Stimulated activated CD8-positive, alpha-beta memory T cell treated with anti-CD3 and anti-CD28 coated beads, Interleukin-15, amount 100 ng/mL, for 24 hours (primary cell): ENCODE measurements at places on chromosomes 11 and 22.

- DNase-seq = no peak
Measured at GRCh38 chr22:16989915-16990314, 18.1 kb downstream of the GAB4 start.

GRCh38 chr11:131685206-131685605 lies 314.8 kb downstream of the NTM start:
- DNase-seq = no peak

- no peak for DNase-seq
Measured at GRCh38 chr11:111526501-111526900, 11.9 kb downstream of the HOATZ start.

DNA sequence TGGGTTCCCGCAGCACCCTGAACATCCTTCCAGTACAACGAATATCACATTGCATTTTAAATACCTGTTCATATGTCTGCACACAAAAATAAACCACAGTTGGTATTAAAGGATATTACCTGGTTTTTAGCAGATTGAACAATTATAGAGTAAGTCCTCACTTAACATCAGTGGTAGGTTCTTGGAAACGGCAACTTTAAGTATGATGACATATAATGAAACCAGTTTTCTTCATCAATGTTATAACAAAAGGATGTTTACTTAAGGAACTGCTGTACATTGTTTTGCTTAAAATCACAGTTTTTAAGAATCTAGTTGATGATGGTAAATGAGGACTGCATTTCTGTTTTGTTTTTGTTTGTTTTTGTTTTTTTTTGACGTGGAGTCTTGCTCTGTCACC lies 28.0 kb downstream of the TRIM66 start:
- no peak for DNase-seq

DNA sequence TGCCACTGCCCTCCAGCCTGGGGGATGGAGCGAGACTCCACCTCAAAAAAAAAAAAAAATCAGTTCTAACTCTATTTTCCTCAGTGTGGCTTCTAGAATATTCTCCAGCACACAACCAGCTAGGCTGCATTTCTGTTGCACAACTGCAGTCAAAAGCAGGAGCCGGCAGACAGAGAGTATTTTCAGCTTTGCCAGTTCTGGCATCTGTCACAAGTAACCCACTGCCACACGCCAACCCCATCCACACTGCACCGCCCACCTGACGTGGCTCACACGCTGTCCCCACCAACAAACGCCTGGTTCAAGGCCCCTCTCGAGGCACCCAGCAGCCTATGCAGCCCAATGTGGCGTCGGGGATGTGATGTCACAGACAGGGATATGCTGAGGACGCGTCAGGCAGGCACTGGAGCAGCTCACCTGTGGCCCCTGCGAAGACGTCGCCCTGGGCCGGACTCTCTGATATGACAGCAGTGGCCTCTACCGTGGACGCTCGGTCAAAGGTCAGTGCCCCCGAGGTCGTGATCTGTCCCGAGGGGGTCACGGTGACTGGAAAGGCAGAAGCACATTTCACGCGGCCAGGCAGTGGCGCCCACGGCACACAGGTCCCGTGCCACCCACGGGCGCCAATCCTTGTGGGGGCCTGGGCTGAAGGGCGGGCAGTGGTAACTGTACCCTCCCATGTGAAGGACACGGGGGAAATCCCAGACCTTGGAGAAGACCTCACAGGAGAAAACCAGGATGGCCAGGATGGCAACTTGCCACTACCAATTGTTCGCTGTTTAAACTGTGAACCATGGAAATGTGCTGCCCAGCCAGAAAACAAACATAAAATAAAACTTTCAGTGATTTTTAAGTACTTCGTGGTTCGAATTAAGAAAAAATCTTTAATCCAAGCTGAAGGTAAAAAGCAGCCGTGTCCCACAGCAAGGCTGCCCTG lies 15.5 kb downstream of the DEAF1 start:
- no peak for DNase-seq

- DNase-seq = peak; percentile 11
Measured at GRCh38 chr22:37746366-37747079, 49.7 kb downstream of the TRIOBP start.

DNA sequence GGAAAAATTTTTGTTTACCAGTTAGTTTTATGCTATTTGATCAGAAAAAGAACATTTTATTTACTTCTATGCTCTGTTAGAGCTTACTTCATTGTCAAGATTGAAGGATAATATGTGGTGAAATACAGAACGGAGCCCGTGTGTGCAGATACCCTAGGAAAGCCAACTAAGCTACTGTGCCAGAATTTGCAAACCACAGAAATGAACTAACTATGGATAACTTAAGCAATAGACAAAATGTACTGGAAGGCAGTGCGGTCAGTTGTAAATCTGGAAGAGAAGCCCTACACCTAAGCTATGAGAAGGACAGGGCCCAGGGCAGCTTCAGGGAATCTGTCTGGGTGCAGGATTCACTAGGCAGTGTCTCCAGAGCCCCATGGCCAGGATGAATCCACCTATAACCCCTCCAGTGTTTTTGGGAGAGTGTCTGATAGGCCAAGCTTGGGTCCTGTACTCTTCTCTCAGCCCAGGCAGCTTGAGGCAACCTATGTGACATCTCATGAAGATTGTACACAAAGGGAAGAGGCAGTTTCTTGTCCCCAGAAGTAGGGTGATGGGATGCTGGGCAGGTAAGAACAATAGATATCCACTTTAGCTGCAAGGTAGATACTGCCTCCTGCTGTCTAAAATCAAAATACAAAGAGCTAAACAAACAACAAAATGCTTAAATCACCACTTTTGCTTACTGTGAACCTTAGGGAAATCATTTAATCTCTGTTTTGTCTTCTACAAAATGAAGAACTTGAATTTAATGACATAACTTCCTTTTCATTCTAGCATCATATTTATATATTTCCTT lies 12.1 kb downstream of the MMP7 start:
- DNase-seq = no peak

DNA sequence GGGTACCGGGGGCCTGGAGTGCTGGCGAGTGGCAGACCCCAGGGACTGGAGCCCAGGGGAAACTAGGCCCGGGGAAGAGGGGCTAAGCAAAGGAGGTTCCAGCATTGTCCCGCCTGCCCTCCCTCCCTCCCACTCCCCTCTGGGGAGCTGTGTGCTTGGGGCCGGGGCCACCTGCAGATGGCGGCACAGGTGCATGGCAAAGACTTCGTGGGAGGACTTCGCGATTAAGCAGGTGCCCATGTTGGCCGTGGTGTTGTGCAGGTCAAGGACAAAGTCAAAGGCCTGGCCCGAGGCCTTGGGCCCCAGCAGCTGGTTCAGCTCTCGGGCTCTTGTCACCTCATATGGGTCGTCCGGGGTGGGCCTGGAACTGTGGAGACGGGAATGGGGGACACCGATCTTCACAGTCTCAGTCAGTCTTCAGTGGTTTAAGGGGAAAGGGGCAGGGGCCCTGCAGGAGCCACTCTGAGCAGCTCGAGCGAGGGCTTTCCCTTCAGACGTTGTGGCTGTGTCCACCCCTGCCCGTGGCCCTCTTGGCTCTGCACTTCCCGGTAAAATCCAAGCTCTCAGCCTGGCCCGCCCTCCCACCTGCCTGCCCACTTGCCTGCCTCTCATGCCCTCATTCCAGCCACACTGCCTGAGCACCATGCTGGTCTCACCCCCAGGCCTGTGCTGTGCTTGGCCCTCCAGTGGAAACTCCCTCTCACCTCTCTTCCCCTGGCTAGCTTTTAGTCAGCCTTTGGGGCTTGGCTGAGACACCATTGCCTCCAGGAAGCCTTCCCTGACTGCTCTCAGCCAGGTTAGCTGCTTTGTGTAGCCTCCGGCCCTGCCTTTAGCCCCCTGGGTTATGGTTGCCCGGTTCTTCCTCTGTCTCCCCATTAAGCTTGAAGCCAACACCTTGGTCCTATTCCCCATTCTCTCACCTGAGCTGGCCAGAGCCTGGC lies 4.7 kb downstream of the ACY3 start:
- DNase-seq = no peak

DNA sequence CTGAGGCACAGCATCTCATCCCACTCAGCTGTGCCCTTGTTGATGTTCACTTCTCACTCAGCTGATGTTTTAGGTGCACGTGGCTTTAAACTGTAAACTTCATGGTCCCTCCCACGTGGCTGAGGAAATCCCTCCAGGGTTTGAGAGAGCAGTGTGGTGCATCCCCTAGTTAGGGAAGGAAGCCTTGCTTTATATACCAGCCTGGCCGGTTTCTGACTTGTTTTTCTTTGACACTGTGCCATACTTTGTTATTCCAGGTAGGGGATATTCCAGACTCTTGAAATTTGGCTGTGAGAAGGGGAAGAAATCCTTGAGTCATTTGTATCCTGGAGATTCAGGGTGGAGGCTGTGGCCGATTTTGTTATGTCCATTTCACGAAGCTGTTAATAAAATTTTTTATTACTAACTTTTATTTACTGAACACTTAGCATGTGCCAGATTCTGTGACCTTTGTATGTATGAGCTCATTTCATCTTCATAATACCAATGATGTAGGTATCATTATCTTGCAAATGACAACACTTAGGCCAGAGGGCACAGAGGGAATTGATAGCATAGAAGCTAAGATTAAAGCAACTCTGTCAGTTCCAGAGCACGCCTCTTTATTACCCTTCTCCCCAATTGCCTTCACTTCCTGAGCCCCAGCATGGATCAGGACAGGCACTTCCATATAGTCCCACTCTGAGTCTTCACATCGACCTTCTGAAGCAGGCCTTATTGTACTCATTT lies 116.6 kb downstream of the NAV2 start:
- no peak for DNase-seq

GRCh38 chr11:104968856-104969776 lies 742 bp upstream of the CASP4 start:
- no peak for DNase-seq

GRCh38 chr11:74417379-74417804 lies 19.2 kb upstream of the PGM2L1 start:
- DNase-seq = no peak

DNA sequence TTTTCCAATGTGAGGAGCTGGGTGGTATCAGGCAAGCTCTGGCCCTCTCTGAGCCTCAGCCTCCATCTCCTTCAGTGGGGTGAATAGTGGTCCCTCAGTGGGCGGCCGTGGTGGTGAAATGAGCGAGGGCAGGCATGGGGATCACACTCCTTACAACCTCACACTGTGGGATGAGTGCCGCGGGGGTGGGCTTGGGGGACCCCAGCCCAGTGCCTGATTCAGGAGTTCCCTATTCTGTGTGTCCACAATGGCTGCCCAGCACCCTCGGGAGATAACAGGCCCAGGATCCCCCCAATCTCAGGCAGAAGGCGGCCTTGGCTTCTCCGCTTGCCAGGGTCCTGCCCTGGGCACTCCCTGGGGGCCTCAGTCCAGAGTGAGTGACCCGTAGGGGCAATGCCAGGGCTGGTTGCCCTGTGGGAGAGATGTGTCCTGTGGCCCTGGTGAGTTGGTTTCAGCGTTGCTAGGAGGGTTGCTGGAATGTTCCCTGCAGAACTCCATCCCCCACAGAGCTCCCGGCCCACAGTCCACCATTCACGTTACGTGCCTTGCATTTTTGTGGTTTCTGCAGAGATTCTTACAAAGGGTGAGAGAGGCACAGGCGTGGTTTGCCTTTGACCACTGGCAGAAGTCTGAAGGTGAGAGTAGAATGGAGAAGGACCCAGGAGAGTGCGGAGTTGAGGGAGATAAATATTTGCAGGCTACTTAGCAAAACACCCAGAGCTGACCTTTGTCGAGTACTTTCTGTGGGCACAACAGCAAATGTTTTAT lies 2.9 kb downstream of the ALDH3B1 start:
- DNase-seq = no peak

DNA sequence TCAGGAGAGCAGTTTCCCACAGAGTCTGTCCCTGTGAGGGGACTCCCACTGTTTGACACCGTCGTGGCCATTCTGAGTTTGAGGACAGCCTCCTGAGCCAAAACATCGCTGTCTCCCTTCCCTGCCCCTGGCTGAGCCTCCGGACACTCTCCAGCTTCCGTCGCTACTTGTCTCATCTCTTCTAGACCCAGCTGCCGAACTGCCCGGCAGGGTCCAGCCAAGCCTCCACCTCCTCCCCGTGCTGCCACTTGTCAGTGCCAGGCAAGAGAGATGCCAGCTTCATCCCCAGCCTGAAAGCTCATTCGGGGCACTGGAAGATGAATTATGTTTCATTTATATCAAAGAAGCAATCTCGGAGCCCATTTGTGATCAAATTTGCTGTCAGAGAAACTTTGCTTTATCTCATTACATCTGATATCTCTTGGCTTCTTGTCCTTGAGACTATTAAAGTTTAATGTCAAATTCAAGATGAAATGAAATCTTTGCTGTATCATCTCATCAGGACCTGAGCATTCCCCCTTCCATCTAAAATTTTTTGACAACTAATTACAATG lies 283.9 kb downstream of the BUD13 start:
- no peak for DNase-seq

DNA sequence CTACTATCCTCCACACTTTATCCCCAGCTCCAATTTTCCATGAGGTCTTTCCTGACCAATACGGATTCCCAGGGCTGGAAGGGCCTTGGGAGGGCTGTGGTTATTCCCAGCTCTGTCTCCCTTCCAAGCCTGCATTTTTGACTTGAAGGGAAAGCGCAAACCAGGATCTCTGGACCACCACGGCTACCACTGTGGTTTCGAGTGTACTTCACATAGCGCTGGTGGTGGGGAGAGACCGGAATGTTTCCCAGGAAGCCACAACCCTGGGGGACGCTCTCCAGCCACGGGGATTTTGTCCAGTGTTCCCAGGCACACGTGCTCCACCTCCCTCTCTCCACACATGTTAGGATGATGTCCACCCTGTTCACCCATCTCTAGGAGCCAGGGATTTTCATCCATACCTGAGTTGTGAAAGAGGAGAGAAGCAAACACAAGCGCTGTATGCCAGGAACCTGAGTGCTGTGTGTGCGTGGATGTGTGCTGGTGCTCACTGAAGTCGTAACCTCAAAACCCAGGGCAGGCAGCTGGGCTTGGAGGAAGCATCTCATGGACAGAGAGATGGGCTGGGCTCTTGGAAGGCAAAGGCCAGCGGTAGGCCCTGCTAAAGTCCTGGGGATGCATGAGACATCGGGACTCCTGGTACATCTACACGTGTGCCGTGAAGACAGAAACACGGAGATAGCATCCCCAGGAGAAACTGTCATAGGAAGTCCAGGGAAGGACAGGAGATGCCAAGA lies 1.3 kb upstream of the NPTXR start:
- no peak for DNase-seq

GRCh38 chr11:122190768-122191167 lies 74.8 kb upstream of the BLID start:
- DNase-seq = no peak

DNA sequence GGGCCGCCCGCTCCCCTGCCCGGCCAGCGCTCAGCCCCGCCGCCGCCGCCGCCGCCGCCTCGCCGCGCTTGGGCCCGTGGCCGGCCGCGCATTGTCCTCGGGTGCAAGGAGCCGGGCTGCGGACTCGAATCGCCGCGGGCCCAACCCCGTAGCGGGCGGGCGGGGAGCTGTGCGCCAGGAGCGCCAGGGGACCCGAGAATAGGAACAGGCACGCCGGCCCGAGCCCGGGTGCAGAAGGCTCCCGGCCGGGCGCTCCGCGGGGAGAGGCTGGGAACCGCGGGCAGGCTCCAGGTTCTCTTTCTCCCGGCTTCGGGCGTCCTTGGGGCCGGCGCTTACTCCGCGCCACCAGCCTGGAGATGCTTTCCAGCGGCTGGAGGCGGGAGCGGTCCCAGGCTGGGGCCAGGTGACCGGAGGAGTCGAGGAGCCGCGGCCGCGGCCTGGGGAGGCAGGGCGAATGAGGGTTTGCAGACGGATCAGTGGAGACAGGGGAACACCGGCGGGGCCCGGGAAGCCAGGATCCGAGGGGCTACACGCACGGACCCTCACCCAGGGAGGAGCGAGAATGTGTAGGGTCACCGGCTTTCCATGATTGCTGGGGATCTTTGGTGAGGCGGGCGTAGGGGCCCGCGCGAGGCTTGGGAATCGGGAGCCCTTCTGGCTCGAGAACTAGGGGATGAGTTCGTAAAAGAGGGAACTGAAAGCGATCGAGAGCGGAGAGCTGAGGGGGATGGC lies 726 bp downstream of the PKNOX2 start:
- no peak for DNase-seq

GRCh38 chr11:121236115-121237001 lies 56.2 kb upstream of the SC5D start:
- no peak for DNase-seq
